ENCODE measurements at places on chromosomes 13 and 19.
A peak's percentile ranks its signal among the peaks of the same experiment; 100 is the strongest.

DNA sequence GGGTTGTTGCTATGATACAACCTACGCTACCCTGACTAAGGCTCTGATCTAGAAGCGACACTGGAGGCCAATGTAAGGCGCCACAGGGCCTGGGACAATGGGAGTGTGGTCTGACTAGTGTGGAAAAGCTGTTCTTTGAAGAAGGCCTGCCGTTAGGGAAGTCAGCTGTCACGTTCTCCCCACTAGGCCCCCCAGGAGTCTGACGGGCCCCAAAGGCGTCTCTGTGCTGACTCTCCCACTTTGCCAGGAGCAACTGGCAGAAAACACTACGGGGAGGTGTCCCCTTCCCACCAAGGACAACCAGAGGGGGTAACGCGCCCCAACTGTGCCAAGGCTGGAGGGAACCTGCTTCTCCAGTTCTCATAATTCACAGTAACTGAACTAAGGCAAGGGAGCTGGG lies 25.3 kb upstream of the EIF3G start:
- DNase-seq = no peak

- no peak for DNase-seq
Measured at GRCh38 chr13:83733293-83733692, 149.0 kb downstream of the SLITRK1 start.

GRCh38 chr19:15379999-15380647 lies 536 bp upstream of the AKAP8 start:
- peak; percentile 60 for DNase-seq

DNA sequence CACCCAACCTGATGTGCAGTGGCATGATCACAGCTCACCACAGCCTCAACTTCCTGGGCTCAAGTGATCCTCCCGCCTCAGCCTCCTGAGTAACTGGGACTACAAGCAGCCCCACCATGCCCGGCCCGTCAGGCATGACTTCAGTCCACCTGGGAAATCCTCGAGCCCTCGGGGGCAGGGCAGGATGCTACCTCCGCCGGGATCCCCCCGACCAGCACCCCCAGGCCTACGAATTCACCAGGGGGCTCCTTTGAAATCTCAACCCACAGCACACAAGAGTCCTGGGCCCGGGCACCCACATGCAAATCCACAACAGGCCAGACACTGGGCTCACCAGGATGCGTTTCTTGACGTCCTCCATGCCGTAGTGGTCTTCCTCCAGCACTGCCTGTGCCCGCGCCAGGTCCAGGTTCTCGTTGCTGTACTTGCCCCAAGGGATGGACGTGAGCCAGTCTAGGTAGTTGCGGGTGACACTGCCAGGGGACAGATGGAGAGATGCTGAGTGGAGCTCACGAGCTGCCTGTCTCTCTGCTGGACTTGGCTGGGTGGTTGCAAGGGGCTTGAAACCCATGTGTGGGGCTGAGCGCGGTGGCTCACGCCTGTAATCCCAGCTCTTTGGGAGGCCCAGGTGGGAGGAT lies 10.5 kb downstream of the RPL36 start:
- no peak for DNase-seq

DNA sequence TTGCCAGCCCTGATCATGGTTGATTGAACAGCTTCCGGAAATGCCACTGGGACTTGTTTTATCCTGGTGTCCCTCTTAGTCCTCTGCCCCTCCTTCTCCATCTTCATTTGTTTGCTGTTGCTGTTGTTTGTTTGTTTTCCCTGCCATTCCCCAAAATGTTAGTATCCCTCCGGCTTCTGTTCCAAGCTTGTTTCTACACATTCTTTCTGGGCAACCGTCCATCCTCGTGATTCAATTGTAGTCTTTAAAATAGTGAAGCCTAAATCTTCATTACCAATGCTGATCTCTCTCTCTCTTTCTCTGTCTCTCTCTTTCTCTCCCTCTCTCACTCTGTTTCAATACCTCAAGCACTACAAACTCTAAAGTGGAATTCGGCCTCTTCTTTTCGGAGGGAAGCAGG lies 649.3 kb upstream of the ARGLU1 start:
- no peak for DNase-seq

DNA sequence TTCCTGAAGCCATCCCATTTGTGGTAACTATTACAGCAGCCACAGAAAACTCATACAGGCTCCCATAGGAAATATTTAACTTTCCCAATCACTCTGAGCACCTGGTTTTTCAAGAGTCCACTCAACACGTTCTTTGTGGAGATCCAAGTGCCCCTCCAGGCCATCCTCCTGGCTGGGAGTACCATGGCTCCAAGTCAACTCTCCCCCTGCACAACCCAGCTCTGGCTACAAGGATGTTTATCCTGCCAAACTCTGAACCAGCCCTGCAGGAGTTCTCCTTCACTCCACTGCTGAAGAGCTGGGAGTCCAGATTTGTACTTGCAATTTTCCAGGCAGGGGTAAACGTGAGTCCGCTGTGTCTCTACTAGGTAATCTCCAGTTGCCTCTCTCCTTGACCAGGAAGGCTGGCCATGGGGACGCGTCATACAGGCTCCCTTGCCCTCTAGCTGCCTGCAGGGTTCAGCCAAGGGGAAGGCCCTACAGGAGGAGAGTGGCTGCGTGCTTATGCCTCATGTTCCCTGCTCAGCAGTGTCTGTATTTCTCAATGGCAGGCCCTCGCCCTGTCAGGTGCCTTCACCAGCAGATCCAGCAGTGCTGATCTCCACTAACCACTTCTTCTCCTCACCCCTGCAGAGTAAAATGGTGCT lies 29.9 kb upstream of the ARGLU1 start:
- no peak for DNase-seq

GRCh38 chr13:29508130-29508875 lies 87.2 kb downstream of the SLC7A1 start:
- peak; percentile 92 for DNase-seq

DNA sequence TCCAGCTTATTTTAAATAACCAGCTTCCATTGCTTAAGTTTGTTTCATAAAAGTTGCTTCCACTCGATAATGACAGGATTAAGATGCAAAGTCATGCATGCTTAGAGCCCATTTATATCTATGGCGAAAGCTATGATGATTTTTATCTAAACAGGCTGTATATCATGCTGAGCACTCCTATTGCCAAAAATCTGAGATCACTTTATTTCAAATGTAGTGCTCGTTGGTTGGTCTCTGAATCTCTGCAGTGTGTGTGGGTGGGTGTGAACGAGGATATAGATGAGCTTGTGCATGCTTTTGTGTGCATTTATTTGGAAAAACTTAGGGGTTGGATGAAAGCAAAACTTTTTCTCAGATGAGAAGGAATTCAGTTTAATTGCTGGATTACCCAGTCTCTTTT lies 27.0 kb upstream of the ARGLU1 start:
- DNase-seq = no peak

DNA sequence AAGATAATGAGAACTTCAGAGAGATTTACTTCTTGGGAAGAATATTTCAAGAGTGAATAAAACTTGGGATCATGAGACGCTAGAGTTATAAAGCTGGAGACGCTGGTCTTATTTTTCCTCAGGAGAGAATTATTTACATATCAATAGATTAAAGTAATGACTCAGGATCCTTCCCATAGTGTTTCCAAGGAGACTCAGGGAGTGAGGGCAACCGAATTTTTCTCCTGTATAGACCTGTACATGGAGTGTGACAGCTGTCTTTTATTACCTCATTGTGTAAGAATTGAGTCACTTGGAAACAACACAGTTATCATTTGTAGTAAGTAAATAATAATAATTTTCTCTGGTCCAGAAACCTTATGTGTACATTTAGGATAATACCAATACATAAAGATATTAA lies 1905.5 kb downstream of the OLFM4 start:
- no peak for DNase-seq

DNA sequence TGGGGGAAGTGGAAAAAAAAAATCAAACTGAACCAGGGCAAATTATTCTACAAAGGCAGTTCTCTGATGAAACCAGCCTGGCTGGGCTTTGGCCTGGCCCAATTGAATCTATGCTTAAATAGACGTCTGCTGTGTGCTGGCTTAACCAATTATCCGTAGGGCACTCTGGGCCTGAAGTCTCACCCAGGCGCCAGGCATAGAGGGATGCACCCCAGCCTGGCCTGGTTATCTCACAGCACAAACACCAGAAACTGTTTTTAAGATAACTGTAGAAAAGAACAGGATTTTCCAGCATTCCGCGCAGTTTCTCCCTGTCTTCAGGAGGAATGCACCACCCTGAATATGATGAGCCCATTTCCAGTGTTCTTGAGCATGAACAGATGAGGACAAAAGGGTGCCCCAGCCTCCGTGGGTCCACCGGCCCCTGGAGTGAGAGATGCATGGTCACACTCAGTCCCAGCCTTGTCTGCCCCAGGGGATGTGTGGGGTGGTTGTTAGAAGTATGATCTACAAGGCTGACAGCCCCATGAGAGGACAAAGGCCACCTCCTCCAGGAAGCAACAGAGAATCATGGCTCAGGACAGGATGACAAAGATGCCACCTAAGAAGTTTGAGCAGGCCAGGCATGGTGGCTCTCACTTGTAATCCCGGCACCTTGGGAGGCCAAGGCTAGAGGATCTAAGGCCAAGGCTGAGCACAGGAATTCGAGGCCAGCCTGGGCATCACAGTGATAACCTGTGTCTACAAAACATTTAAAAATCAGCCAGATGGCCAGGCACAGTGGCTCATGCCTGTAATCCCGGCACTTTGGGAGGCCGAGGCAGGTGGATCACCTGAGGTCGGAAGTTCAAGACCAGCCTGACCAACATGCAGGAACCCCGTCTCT lies 50.2 kb downstream of the PEPD start:
- no peak for DNase-seq

GRCh38 chr19:13965926-13966683 lies 13.8 kb downstream of the DCAF15 start:
- DNase-seq = no peak

DNA sequence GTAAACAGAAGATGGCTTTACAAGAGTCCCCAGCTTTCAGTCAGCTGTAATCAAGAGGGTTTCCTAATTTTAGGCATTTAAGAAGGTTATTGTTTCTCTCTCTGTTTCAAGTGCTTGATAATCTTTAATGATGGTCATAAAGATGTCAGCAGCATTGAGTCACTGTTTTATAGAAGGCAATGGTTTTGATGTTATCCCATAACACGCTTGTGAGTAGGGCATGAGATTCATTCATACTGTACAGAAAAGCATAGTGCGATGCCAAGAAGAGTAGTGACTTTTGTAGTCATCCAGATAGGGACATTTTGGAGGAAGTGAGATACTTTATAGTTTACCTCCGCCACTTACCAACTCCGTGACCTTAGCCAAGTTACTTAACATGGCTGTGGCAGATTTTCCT lies 364.2 kb upstream of the SLC10A2 start:
- no peak for DNase-seq

GRCh38 chr19:45443462-45444317 lies 20.0 kb upstream of the ERCC1 start:
- DNase-seq = peak; percentile 93

- no peak for DNase-seq
Measured at GRCh38 chr13:28000567-28000966, 12.1 kb upstream of the URAD start.

GRCh38 chr19:45477186-45477585 lies 9.4 kb downstream of the FOSB start:
- no peak for DNase-seq

DNA sequence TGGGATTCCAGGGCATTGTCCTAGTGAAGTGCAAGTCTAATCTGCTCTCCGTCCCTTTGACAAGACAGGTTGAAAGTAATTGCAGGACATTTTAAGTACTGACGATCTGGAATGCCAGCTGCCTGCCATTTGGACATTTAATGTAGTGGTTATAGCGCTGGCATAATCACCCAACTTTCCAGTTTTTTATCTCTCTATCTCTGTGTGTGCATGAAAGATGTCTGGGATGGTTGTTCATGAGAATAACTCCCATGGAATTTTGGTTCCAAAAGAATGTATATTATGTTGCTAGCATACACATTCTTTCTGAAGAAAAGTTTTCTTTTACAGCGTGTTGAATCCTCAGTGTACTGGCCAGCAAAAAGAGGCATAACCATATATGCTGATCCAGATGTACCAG lies 53.6 kb downstream of the TDRD12 start:
- no peak for DNase-seq

DNA sequence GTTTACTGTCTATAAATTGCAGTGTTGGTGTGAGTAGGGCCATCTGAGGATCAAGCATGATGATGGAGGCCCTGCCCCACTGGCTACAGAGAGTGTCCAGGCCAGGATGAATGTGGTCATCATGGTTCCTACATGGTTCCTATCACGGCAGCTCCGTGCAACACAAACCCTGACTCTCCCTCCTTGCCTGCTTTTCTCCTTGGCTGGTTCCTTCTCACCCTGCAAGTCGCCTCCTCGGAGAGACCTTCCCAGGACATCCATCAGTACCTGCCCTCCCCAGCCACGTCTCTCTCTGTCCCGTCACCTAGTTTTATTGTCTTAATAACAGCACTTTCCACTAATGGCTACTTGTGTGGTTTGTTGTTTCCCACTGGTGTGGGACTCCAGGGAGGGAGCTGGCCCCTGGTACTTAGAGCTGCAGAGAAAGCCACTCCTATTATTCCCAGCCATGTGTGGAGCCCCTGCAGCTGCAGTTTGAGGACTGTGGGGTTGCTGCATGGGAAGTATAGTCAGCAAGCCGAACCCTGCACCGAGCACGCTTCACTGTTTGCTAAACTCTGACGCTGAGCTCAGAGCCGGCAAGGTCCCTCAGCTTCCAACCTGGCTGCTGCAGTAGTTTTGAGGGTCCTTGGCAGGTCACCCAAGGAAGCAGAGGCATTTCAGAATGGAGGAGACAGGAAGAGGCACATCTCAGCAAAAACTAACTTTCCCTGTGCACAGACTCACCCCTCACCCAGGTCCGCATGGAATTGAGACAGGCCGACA lies 146.4 kb upstream of the VSTM2B start:
- no peak for DNase-seq

- no peak for DNase-seq
Measured at GRCh38 chr19:5976768-5977167, 1.2 kb downstream of the RANBP3 start.

DNA sequence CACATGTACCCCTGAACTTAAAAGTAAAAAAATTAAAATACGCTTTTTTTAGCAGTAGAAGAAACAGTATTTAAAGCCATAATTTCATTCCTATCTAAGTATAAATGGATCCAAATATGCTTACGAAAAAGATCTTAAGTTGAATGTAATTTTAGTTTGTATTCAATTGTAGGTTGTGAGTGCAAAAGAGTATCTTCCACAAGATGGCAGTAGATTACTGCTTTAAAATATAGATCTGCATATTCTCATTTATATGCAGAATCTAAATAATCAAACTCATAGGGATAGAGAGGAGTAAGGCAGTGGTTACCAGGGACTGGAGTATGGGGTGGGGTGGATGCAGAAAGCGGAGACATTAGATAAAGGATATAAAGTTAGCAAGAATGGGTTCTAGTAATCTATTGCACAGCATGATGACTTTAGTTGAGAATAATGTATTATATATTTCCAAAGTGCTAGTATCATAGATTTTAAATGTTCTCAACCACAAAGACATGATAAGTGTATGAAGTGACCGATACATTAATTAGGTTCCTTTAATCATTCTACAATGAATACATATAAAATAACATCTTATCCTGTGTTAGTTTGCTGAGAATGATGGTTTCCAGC lies 14.2 kb downstream of the OR7A17 start:
- peak; percentile 35 for DNase-seq

DNA sequence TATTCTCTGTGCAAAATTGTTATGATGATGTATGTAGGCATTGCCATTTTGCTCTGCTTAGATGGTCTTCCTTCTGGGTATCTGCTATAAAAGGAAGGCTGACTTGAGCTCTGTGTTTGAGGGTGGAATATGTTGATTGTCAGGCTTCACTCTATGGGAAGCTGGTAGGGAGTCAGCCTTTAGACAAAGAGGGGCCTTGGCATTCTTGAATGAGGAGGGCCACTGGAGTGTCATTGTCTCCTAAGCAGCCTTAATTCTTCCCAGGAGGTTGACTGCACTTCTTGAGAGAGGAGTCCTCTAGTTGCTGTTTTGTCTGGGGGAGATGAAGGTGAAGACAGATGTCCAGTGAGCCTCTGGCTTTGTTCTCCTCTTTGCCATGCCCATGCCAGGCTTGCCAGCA lies 266.8 kb downstream of the KCNRG start:
- DNase-seq = no peak
